Inflammatory macrophage treated with lipopolysaccharide for 4 hours (primary cell): ENCODE measurements at places on chromosomes 3 and 15.
A peak's percentile ranks its signal among the peaks of the same experiment; 100 is the strongest.

GRCh38 chr15:79130535-79131130 is 40.1 kb upstream of the RASGRF1 start:
- no peak for DNase-seq

DNA sequence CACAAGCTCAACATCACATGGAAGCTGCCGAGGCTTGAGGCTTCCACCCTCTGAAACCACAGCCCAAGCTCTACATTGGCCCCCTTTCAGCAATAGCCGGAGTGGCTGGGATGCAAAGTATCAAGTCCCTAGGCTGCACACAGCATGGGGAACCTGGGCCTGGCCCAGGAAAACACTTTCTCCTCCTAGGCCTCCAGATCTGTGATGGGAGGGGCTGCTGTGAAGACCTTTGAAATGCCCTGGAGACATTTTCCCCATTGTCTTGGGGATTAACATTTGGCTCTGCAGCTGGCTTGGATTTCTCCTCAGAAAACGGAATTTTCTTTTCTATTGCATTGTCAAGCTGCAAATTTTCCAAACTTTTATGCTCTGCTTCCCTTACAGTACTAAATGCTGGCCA is 18.2 kb downstream of the HRG start:
- no peak for DNase-seq

- no peak for DNase-seq
Observed at GRCh38 chr15:36472672-36473071, 106.8 kb upstream of the CDIN1 start.

DNA sequence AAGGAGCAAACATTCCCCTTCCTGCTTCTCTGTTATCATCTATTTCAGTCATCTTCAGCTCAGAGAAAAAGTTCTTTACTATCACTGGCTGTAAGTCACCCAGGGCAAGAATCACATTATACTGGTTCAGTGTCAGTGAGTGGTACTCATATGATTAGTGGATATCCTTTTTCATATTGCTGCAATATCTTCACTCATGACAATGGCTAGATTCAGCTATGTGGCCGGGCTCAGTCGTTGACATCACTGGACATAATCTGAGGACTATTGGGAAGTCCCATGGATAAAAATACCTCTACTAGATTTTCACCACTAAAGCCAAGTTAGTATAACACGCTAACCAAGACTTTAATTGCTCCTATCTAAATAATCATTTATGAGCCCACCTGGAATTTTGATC is 91.3 kb upstream of the UBE2E2 start:
- peak; percentile 70 for DNase-seq

DNA sequence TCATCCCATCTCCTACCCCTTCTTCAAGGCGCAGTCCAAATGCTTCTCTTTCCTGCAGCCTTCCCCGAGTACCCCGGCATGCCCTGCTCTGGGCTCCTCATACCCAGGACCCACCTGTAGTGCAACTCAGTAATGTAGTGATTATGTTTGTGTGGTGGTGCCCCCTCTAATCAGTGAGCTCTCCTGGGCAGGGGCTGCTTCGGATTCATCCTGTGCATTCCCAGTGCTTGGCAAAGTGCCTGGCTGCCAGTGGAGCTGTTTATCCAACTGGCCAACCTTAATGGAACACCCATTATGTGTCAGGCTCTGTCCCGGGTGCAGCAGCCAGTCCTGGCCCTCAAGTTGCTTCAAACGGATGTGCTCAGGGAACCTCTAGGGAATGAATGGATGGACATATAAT is 174.4 kb upstream of the LINGO1 start:
- DNase-seq = no peak
